Adipocyte (in vitro differentiated cells): ENCODE measurements at places on chromosomes 2 and 18.
A peak's percentile ranks its signal among the peaks of the same experiment; 100 is the strongest.

DNA sequence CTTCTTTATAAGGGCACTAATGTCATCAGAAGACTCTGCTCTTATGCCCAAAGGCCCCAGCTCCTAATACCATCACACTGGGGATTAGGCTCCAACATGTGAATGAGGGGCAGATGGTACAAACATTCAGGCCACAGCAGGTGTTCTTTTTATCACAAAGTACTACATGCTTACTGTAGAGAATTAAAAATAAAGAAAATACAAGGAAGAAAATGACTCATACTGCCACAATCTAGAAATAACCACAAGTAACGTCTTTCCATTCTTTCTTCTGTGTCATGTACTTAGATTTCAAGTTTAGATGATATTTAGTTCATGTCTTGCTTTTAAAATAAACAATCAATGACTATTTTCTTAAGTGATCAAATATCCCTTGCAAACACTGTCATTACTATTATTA, 100.3 kb upstream of the NEDD4L start:
- peak; percentile 57 for DNase-seq

GRCh38 chr2:44314362-44314761, 39.1 kb downstream of the SLC3A1 start:
- DNase-seq: no peak

DNA sequence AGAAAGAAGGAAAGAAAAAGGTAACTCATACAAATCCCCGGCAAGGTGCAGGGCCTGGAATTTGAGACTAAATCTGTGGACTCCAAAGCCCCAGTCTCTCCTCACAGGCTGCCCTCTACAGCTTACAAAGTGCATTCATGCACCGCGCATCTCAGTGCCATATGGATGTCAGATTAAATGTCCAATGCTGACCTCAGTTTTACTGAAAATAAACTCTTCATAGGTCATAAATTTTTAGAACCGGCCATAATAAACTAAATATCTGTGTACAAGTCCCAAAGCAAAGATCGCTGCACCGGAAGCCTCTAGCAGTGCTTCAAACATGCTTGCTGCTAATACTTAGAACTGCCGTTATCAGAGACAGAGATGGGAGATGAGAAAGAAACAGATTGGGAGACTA, 17.7 kb downstream of the ST6GAL2 start:
- DNase-seq: no peak

- DNase-seq: no peak
These were observed 1.7 kb downstream of the THSD7B start for GRCh38 chr2:136767030-136767429.

DNA sequence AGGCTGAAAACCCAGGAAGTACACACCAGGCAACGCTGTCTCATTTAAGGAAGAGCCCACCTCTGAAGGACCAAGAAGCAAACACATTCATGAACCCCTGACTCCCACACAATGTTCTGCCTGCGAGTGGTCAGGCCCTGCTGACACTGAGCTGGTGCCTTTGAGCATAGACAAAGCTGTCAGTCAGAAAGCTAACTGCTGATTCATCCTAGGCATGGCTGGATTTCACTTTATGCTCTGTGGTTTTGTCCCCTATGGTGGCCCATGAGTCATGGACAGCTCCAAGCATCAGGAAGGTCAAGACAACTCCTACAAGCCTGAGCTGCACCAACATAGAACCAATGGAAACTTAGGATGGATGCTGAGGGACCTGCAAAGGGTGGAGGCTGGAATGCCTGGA, 78.9 kb downstream of the UXS1 start:
- DNase-seq: peak; percentile 40

- DNase-seq: no peak
These were observed 95.7 kb downstream of the MYCN start for GRCh38 chr2:16035747-16036745.

- no peak for DNase-seq
These were observed 21.0 kb upstream of the L3MBTL4 start for GRCh38 chr18:6435731-6436130.

DNA sequence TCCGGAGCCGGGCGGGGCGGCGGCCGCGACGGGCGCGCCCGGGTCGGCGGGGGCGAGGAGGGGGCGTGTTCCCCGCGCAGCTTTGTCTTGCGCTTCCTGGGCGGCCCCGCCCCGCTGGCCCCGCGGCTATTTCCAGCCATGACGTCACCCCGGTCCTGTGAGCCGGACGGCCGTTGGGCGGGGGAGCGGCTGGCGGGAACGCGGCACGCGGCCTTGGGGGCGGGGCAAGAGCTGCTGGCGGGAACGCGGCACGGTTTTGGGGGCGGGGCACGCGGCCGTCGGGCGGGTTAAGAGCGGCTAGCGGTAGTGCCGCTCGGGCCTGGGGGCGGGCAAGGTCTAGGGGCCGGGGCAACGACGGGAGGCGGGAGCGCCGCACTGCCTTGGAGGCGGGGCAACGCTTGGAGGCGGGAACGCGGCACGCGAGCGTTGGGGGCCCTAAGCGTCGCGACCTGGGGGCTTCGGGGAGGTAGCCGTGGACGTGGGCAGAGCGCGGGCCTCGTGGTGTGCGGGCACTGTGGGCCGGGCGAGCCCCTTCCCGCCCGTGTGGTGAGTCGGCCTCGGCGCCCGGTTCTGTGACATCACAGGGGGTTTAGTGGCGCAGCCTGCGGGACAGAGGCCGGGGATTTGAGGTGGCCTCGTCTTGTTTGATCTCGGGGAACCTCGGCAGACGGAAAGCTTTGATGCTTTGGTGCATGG, 704 bp downstream of the KLF11 start:
- peak; percentile 97 for DNase-seq

GRCh38 chr2:231621051-231621879, 28.6 kb downstream of the TEX44 start:
- no peak for DNase-seq

DNA sequence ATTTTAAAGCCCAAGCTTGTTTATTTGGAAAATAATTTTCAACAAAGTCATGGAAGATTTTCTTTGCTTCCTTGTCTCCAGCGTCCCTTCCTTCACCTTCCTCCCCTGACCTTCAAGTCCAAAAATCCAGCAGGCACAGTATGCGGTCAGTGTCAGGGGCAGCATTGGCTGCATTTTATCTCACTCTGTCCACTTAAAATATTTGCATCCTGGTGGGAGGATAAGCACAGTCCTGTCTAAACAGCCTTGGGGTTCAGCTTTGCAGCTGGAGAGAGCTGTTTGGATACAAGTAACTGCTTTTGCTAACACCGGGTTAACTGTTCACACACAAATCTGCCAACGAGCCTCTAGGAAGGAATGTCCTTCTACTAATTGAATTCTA, 318.1 kb downstream of the PDE11A start:
- no peak for DNase-seq

GRCh38 chr2:46706264-46706983, 209.2 kb downstream of the MCFD2 start:
- DNase-seq: peak; percentile 52

DNA sequence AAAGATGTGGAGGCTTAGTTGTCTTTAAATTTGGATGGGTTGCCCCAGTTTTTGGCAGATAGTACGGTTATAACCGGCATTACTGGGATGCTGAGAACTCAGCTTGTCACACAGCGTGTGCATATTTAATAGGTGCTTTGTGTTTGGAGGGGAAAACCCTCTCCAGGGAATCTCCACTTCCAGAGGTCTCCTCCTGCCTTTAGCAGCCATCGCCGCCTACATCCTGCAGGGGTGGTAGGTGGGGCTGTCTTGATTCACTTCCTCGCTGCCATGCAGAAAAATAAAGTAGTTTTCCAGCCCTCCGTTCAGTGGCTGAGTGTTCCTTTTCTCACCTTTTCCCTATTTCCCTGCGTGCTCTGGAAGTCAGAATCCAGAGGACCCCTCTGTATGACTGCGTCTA, 76.4 kb downstream of the ITGB1BP1 start:
- no peak for DNase-seq

- peak; percentile 69 for DNase-seq
These were observed 330.2 kb upstream of the FANCL start for GRCh38 chr2:58571181-58571852.

- DNase-seq: no peak
These were observed 44.5 kb downstream of the PKP4 start for GRCh38 chr2:158501301-158501700.

- DNase-seq: no peak
These were observed 161.4 kb upstream of the GYPC start for GRCh38 chr2:126494593-126494992.

GRCh38 chr2:152454960-152455359, 120.0 kb downstream of the FMNL2 start:
- no peak for DNase-seq

DNA sequence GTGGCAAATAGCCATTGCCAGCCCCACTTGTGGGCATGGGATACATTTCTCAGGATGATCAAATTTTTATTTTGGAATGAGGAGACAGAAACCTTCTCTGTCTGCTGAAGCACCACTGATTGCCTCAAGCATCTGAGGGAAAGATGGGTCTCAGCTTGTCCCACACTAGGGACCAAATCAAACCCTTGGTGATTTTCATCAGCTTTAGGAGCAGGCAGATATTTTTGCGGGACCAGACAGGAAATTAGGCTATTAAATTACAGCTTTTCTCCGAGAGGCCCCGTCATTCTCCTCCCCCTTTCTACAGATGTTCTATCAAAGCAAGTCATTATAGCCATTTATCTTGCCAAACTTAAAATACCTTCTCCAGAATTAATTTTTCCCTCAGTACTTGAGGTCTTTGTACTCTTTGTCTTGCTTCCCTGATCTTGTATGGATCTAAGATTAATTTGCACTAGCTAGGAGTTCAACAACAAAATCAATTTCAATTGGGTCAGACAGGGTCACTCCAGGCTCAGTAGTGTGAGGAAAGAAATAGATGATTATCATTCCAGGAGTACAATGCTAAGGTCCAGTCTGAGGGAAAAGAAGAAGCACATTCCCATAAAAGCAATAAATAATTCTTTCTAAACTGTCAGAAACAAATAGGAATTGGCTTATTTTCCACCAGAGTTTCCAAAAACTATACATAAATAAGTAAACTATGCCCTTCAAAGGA, 818.1 kb upstream of the SOX11 start:
- DNase-seq: no peak

- no peak for DNase-seq
These were observed 51.1 kb downstream of the CAPN13 start for GRCh38 chr2:30756051-30756719.

GRCh38 chr18:23071285-23071684, 64.0 kb upstream of the CABLES1 start:
- DNase-seq: no peak

DNA sequence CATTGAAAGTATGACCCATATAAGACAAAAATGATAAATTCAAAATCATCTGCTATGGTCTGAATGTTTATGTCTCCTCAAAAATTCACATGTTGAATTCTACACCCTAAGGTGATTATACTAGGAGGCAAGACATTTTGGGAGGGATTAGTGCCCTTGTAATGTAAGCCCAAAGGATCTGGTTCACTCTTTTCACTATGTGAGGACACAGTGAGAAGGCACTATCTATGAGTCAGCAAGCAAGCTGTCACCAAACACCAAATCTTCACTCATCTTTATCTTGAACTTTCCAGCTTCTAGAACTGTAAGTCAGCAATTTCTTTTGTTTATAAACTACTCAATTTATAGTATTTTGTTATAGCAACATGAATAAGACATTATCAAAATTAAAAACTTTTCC, 284.7 kb upstream of the ZC3H15 start:
- DNase-seq: no peak

DNA sequence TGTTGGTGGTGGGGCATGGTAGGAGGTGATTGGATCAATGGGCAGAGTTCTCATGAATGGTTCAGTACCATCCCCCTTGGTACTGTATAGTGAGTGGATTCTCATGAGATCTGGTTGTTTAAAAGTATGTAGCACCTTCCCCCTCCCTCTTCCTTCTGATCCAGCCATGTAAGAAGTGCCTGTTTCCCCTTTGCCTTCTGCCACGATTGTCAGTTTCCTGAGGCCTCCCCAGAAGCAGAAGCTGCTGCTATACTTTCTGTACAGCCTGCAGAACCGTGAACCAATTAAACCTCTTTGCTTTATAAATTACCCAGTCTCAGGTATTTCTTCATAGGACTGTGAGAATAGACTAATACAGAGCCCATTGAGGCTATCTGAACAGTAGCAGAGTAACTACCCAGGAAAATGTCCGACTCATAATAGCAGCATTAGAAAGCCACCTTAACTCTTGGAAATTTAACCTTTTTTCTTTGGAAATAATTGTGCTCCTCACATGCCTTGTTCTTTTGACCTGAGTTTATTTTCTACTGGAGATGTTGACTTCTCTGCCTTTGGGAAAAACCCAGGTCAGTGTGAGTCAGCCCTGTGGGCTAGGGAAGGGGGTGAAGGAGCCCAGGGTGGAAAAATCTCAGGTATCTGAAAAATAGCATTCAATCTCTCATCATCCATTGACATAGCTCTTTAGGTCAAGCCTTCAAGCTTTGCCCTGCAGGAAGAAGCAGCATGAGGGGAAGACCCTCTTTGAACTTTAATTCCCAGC, 18.1 kb downstream of the CYP1B1 start:
- no peak for DNase-seq
